Naive B cell (primary cell): ENCODE measurements at places on chromosomes 16 and 17.

GRCh38 chr16:83807327-83807709 lies 460 bp upstream of the HSBP1 start:
- no peak for DNase-seq

DNA sequence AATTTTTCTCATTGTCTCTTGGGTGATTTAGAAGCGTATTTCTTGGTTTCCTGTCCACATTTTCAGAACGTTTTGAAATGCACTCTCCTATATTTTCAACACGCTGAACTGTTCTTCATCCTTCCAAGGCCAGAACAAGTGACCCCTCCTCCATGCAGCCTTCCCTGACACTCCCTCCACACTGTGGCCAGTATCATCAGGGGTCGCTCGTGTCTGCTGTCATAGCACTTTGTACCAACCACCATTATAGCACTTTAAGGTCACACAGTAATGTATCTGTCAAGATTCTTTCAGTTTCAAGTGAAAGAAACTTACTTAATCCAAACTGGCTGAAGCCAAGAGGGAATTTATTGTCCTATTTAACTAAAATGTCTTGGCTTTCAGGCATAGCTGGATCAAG lies 17.5 kb upstream of the IL21R start:
- no peak for DNase-seq

DNA sequence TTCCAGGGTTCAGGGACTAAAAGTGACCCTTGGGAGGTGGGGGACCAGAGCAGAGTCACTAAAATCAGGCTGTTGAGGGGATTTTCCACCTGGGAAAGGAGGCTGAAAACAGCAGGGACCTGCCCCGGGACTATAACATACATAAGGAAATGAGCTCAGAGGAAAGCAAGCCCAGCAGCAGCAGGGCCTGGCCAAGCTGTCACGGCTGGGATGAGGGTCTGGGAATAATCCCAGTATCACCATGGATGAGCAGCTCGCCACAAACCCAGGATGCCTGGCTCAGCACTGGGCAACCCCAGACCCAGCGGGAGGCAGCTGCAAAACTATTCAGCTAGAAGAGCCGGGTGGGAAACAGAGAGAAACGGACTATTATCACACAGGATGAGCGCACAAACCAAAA lies 72.4 kb downstream of the RPH3AL start:
- DNase-seq, result no peak

DNA sequence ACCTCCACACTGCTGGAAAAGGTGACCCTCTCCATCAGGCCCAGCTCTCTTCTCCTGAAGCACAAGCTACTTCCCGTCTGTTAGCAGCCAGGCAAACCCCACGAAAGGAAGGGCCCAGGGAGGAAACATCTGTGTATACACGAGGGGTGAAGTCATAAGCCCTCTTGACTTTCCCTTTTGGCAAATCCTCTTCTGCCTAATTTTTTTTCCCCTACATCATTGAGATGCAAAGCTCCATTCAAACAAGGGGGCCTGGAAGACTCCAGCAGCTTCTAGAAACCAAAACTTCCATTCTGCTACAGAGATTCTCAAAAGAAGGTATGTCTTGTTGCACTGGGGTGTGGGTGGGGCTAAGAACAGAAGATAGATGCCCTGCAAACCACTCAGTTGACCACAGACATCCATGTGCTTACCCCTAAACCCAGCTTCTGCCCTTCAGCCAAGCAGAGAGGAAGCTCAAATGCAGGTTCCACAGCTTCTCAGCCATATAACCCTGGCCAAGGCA lies 145.6 kb upstream of the RCVRN start:
- DNase-seq, result peak; percentile 21

- DNase-seq, result peak; percentile 18
These were observed 643 bp downstream of the HSDL1 start for GRCh38 chr16:84144209-84144858.

GRCh38 chr16:83513008-83513755 lies 294.6 kb upstream of the HSBP1 start:
- DNase-seq, result no peak

- DNase-seq, result no peak
These were observed 33.6 kb downstream of the MEOX1 start for GRCh38 chr17:43628089-43628650.

DNA sequence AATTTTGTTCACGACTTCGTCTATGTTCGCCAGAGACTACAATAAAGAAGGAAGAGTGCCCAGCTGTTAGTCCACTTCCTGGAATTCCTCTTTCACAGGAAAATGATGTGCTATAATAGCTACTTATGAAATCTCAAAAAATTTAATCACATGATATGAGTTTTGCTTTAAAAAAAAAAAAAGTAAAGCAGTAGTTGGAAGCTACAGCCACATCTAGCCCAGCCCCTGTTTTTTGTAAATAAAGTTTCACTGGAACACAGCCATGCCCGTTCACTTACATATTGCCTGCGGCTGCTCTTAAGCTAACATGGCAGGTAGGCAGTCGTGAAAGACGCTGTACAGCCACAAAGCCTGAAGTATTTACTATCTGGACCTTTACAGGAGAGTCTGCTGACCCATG lies 15.3 kb downstream of the VPS53 start:
- DNase-seq, result no peak

DNA sequence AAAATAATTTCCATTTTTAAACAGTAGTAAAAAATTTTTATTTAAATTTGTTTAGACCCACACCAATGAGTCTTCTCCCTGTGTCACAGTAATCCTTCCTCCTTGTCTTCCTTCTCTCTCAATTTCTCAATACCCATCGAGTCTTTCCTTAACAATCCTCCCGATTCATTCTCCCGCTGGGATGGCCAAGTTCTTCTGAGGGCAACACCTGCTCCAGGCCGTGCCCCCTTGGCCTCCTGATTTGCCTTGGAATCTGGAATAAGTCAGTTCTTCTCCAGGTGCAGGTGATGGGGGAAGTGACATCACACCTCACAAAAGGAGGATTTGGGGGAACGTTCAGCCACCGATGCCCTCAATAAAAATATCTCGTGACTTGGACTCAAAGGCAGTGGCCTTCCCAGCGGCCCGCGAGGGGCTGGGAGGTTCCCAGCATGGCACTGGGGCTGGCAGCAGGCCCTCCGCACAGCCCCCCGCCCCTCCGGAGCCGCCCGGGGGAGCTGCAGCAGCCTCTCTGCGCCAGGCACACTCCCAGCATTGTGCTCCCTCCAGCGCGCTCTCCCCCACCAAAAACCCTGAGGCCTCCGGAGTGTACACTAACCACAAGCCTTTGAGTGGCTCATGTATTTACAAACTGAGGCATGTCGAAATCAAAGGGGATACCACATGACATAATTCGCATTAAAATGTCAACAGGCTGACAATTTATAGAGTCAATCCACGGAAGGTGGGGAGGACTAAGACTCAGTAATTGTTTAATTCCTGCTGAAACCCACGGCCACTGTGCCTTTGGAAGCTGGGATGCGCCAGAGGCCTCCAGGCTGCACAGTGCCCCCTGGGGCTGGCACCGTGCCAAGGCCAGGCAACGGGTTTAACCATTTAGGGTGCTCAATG lies 120.5 kb downstream of the ZFHX3 start:
- no peak for DNase-seq

DNA sequence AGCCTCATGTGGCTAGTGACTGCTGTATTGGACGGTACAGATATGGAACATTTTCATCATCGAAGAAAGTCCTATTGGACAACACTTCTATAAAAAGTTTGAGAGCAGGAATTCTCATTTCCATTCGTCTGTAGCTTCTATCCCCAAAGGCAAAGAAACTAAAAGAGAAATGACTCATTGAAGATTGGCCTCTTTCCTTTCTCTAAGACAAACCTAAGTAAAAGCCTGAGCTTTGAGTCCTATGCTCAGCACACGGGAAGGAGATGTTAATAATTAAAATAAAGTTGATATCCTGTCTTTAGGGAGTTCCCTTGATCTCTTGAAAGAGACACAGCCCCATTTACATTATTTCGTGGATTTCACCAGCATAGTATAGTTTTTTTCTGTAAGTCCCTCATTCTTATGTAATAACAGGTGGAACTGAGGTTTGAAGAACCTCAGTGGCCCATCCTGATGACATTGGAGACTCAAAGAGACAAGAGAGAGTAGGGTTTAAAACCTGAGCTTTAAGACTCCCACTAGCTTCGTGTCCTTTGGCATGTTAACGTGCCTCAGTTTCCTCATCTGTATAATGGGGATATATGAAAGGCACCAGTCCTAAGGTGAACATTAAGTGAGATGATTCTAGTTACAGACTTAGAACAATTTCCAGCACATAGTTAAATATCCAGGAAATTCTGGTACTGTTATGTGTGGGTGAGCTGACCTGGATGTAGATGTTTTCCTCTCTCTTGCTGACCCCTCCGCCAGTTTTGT lies 174.0 kb downstream of the IRX3 start:
- DNase-seq, result no peak

- no peak for DNase-seq
These were observed 7.8 kb upstream of the LONP2 start for GRCh38 chr16:48236286-48236685.

- no peak for DNase-seq
These were observed 16.3 kb downstream of the CYTH1 start for GRCh38 chr17:78765821-78766220.

DNA sequence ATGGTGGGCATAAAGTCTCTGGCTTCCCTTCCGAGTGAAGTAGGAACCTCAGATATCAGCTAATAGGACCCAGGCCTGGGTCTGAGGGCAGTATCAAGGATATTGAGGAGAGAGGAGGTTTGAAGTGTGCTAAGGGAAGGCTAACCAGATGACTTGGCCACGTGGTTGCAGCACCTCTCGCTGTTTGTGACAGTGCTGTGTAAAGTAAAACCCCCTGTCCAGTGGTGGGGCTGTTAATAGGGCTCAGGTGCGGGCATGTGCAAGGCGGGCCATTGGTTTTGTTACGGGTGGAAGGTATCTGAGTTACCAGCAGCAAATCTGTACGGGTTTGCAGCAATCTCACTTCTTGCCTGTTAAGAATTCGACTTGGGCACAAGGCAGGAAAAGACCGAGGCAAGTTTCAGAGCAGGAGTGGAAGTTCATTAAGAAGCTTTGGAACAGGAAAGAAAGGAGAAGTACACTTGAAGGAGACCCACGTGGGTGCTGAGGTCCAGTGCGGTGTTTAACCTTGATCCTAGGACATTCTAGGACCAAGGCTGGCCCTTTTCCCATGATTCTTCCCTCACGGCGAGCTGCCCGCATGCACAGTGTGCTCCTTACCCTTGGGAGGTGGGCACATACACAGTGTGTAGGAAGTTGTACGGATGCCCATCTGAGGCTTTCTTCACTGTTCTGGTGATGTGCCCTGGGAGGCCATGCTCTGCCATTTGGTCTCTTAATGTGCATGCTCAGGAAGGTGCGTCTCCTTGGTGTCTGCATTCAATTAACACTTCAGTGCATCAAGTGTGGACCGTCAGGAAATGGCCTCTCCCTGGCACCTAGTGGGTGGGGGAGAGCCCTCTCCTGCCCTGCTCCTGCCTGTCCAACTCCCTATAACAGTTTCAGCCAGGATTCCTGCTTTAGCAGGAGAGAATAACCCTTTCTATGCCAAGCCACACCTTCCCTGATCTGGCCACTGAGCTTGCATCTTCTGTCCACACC lies 20.3 kb downstream of the SGF29 start:
- DNase-seq, result no peak

- peak; percentile 73 for DNase-seq
These were observed 299.8 kb downstream of the SEC14L1 start for GRCh38 chr17:77440560-77440981.

DNA sequence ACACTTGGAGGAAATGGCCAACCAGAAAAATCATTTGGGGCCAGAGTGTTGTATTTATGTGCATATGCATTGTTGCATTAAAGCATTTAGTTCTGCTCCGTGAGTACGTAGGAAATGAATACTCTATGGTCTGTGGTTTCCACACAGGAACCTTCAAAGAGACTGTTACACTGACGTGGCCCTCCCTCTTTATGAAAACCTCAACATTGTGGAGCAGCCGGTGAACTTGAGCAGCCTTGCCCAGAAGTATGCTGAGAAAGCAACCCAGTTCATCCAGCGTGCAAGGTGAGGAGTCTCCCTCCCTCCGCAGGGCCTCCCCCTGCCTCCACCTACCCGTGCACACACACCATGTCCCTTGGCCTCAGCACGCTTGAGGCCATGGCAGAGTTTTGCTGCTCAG lies 65.2 kb downstream of the ARSG start:
- DNase-seq, result peak; percentile 29

GRCh38 chr17:43314611-43315011 lies 80.8 kb upstream of the RNU2-1 start:
- DNase-seq, result no peak

- no peak for DNase-seq
These were observed 113.5 kb upstream of the MED13 start for GRCh38 chr17:62178579-62178978.

DNA sequence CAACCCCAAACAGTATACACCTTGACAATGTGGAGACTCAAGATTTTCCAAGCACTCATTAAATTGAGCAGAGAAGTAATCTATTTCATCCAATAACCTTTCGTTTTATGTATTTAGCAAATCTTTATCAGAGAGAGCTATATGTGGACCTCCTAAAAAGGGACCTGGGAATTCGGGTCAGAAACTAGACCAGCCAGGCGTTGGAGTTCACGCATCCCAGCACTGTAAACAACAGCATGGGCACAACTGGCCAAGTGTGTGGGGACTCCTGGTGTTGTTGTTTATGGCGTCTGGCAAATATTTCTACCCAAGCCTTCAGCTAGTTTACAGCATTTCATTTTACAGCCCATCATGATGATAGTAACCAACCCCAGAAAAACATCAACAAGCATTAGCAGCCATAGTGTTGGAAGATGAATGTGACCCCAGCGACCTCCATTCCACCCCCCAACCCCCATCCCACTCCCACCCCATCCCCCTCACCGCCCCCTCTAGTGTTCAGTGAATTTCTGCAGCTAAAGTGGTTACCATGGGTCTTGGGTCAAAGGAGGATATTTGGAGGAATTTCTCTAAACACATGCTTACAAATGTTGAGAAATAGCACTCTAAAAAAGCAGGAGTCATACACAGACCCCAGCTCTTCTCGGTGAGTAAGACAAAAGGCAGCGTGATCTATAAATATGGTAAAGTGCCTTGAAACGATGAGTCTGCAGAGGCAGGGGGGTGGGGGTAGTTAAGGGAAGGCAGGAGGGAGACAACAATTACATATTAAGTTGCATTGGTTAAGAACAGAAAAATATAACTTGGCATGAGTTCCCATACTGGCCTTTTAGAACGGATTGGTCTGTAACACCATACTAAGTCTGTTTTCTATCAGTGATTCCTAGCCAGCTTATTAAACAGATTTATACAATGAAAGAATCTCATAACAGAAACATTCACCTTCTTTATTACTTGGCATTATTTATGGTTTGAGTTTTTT lies 91.4 kb upstream of the TBX2 start:
- DNase-seq, result no peak

DNA sequence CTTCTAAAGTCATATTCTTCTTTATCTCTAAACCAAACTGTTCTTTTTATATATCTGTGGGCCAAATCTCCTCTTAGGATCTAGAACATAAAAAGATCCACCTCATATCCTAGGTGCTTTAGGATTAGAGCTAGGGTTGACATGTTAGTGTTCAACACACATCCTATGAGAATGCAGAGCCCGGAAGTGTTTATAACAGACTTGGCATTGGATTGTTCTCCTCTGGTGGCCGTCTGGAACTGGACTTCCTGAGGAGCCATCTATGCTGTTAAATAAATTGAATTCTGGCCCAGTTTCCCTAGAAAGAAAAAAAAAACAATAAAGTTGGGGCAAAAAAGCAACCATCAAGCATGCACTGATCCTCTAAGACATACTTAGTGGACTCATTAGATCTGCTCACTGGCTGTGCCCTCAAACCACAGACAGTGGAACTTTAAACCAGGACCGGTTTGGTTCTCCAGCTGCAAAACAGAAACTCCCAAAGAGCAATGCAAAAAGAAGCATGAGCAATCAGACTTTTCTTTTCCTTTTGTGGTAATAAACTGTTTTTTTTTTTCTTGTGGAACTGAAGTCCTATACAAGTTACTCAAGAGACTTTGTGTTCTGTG lies 182.5 kb downstream of the ZNF18 start:
- DNase-seq, result no peak

GRCh38 chr16:68366062-68366461 lies 55.2 kb downstream of the PRMT7 start:
- DNase-seq, result no peak
